Esophagus squamous epithelium (tissue), 5 donors: ENCODE measurements at places on chromosomes 7 and 10.
A peak's percentile ranks its signal among the peaks of the same experiment; 100 is the strongest.

GRCh38 chr10:122221958-122222357 is 49.1 kb upstream of the BTBD16 start:
- DNase-seq: no peak
- H3K27me3 ChIP-seq: no peaks in the 10 kb centered on the region
- H3K27ac ChIP-seq: no peak overlapping the region
- no peaks in the 10 kb centered on the region for H3K36me3 ChIP-seq
- no peaks in the 10 kb centered on the region for H3K4me1 ChIP-seq

- H3K4me1 ChIP-seq: no peaks in the 10 kb centered on the region
- no peak overlapping the region for H3K4me3 ChIP-seq
- DNase-seq: no peak
- H3K27me3 ChIP-seq: no peaks in the 10 kb centered on the region
Measured at GRCh38 chr7:39125846-39126245, 148.1 kb downstream of the POU6F2 start.

DNA sequence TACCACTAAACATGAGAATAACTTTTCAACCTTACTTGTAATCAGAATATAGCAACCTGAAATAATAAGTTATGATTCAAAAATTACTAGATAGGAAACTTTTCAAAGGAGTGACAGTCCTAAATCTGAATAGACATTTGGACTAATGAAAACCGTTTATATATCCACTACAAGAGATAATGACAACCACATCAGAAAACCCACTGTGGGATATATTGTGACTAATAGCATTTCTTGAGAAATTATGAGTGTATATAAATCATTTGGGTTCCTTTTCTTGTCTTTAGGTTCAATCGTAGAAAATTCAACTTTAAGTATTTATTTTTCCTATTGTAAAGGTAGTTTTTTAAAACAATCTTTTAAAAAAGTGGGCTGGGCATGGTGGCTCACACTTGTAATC is 170.2 kb upstream of the PRSS58 start:
- no peaks in the 10 kb centered on the region for H3K27me3 ChIP-seq
- H3K4me3 ChIP-seq: no peak overlapping the region
- no peaks in the 10 kb centered on the region for H3K36me3 ChIP-seq
- no peak overlapping the region for H3K27ac ChIP-seq
- DNase-seq: no peak
- H3K4me1 ChIP-seq: no peaks in the 10 kb centered on the region

DNA sequence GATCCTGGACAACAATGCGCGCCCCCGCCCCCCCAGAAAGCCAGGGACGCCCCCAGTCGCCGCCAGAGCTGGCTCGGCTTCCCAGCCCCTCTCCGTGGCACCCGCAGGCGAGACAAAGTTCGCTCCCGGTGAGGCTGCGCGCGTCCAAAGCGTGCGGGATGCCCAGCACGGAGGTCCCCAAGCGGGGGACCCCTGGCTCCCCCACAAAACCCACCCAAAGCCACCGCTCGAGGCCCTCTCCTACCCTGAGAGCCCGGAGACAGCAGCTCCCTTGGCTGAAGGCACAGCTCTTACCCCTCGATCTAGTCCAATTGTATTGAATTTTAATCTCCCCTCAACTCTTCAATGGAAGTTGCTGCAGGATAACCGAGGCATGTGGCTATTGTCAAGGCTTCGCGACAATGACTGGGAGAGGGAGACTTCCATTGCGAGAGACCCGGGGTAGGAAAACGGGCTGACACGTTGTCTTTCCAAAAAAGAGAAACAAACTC is 305.3 kb downstream of the PRPF18 start:
- H3K4me1 ChIP-seq: peaks cover 7% of the 10 kb centered on the region
- H3K27ac ChIP-seq: peak overlapping the region; percentile 74
- DNase-seq: no peak
- no peaks in the 10 kb centered on the region for H3K36me3 ChIP-seq
- no peaks in the 10 kb centered on the region for H3K27me3 ChIP-seq

GRCh38 chr7:88224601-88225275 is 4.9 kb upstream of the SRI start:
- no peak overlapping the region for H3K27ac ChIP-seq
- no peaks in the 10 kb centered on the region for H3K27me3 ChIP-seq
- H3K4me3 ChIP-seq: no peak overlapping the region
- H3K36me3 ChIP-seq: no peaks in the 10 kb centered on the region
- no peaks in the 10 kb centered on the region for H3K4me1 ChIP-seq

GRCh38 chr7:115293628-115294240 is 371.8 kb downstream of the MDFIC start:
- no peak for DNase-seq
- H3K4me3 ChIP-seq: no peak overlapping the region
- no peaks in the 10 kb centered on the region for H3K27me3 ChIP-seq
- no peak overlapping the region for H3K27ac ChIP-seq

DNA sequence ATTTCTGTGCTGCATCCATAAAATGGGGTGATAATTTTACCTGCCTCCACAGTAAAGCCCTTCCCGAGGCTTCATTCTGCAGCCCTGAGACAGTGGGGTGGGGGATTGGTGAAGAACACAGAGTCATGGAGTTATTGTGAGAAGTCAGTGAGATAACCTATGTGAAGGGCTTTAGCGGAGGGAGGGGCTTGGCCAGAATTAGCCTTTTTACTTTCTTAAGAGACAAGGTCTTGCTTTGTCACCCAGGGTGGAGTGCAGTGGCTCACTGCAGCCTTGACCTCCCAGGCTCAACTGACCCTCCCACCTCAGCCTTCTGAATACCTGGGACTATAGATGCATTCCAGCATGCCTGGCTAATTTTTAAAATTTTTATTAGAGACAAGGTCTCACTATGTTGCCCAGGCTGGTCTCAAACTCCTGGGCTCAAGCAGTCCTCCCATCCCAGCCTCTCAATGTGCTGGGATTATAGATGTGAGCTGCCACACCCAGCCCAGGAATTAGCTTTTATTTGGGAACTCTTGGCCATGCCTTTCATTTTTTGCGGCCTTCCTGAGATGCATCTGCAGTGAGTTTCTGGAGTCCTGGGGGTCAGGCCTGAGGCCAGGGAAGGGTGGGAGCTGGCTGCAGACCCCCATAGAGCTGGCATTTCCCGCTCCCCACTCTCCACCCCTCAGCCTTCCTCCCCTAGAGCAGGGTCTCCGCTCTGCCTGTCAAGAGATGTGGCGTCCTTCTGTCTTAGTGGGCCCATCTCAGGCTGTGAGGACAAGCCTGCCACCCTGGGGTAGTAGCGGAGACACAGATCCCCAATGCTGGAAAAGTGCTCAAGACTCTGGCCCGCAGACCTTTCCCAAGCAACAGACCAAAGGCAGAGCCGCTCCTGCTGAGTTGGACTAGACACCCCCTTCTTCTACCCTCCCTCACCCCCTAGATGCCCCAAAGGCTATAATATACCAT is 77.0 kb downstream of the ZMIZ1 start:
- H3K27me3 ChIP-seq: no peaks in the 10 kb centered on the region
- H3K4me1 ChIP-seq: peaks cover 100% of the 10 kb centered on the region
- peak overlapping the region; percentile 96 for H3K27ac ChIP-seq

- no peaks in the 10 kb centered on the region for H3K36me3 ChIP-seq
- H3K4me3 ChIP-seq: no peak overlapping the region
- H3K27me3 ChIP-seq: no peaks in the 10 kb centered on the region
- no peak overlapping the region for H3K27ac ChIP-seq
Measured at GRCh38 chr7:18834577-18834976, 282.9 kb downstream of the TWIST1 start.

- no peaks in the 10 kb centered on the region for H3K27me3 ChIP-seq
- no peak overlapping the region for H3K4me3 ChIP-seq
- DNase-seq: no peak
- H3K27ac ChIP-seq: no peak overlapping the region
Measured at GRCh38 chr7:104196161-104196560, 11.7 kb downstream of the ORC5 start.

DNA sequence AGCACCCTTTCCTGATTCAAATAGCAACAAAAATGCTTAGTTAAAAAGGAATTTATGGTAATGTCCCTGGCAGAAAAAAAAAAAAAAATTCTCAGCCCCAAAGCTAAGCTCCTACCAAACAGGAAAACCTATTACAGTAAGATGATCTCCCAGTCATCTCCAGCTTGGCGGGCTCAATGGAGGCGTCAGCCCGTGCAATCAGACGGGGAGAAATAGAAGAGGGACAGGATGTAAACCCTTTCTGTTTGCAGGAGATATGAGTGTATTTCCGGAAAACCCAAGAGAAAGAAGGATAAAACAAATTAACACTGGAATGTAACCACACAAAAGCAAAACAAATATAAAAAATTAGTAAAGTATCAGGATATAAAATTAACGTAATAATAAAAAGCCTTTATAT is 242.8 kb downstream of the TCERG1L start:
- H3K27ac ChIP-seq: no peak overlapping the region
- H3K36me3 ChIP-seq: no peaks in the 10 kb centered on the region
- H3K27me3 ChIP-seq: peaks cover 16% of the 10 kb centered on the region
- DNase-seq: no peak
- H3K4me1 ChIP-seq: no peaks in the 10 kb centered on the region

- no peak for DNase-seq
- no peak overlapping the region for H3K27ac ChIP-seq
Measured at GRCh38 chr7:94525923-94526322, 16.3 kb downstream of the CASD1 start.

GRCh38 chr10:2111965-2112364 is 374.6 kb upstream of the ADARB2 start:
- no peak overlapping the region for H3K4me3 ChIP-seq
- DNase-seq: no peak
- no peaks in the 10 kb centered on the region for H3K36me3 ChIP-seq
- H3K27me3 ChIP-seq: no peaks in the 10 kb centered on the region

- no peak overlapping the region for H3K27ac ChIP-seq
- peaks cover 23% of the 10 kb centered on the region for H3K4me1 ChIP-seq
- peaks cover 27% of the 10 kb centered on the region for H3K36me3 ChIP-seq
- no peak for DNase-seq
- no peak overlapping the region for H3K4me3 ChIP-seq
Measured at GRCh38 chr10:125086691-125087090, 73.7 kb downstream of the CTBP2 start.

- H3K4me3 ChIP-seq: no peak overlapping the region
- H3K4me1 ChIP-seq: no peaks in the 10 kb centered on the region
- DNase-seq: no peak
- H3K27me3 ChIP-seq: no peaks in the 10 kb centered on the region
Measured at GRCh38 chr7:136883046-136883445, 14.6 kb downstream of the CHRM2 start.

DNA sequence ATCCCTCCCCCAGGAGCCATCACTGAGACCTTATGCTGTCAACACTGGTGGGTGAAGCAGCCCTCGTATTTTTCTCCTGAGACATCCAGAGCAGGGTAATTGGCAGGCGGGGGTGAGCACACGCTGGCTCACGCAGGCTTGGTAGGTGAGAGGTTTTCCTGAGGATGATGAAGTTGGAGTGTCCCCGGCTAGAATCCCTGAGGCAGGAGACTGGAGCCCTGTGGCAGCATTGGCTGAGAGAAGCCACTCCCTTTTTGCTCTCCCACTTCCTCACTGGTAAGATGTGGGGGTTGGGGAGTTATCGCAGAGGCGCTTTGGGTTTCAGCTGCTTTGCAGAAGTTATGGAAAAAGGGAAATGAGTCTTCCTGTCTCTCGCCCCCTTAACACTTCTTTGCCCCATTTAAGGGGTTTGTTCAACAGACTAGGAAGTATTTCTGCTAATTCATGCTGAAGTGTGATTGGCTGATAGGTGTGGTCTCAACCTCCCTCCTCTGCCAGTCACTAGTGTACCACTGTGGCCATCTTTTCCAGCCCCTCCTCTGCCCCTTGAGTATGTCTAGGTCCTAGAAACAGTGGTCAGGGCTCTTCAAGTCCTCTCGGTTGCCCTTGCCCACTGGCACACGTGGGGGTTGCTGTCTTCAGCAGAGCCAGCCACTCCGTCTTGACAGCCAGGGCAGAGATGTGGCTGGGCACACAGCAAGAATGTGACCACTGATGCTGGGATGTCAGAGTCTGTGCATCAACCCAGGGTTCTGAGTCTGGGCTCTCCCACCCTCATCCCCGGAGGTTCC is 5.7 kb downstream of the ARPC1B start:
- no peaks in the 10 kb centered on the region for H3K27me3 ChIP-seq
- no peaks in the 10 kb centered on the region for H3K36me3 ChIP-seq
- H3K27ac ChIP-seq: peak overlapping the region; percentile 81
- H3K4me3 ChIP-seq: peak overlapping the region; percentile 9
- no peak for DNase-seq
- peaks cover 45% of the 10 kb centered on the region for H3K4me1 ChIP-seq

DNA sequence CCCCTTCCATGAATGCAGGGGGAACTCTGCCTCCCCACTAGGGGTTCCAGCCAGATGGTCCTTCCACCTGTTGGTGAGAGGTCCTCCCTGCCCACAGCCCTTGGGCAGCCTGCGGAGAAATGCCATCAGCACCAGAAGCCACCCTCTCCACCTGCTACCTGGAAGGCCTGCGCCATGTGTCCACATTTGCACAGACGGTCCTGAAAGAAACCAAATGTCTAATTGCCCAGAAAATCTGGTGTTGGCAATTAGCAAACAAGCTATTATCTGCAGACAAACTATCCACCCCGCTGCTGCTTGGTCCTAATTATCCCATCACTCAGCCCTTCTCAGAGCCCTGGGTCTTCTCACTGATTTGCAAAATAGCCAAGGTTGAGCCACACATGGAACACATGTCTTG is 32.3 kb downstream of the HSPA12A start:
- no peaks in the 10 kb centered on the region for H3K36me3 ChIP-seq
- H3K4me1 ChIP-seq: peaks cover 12% of the 10 kb centered on the region
- no peak for DNase-seq

DNA sequence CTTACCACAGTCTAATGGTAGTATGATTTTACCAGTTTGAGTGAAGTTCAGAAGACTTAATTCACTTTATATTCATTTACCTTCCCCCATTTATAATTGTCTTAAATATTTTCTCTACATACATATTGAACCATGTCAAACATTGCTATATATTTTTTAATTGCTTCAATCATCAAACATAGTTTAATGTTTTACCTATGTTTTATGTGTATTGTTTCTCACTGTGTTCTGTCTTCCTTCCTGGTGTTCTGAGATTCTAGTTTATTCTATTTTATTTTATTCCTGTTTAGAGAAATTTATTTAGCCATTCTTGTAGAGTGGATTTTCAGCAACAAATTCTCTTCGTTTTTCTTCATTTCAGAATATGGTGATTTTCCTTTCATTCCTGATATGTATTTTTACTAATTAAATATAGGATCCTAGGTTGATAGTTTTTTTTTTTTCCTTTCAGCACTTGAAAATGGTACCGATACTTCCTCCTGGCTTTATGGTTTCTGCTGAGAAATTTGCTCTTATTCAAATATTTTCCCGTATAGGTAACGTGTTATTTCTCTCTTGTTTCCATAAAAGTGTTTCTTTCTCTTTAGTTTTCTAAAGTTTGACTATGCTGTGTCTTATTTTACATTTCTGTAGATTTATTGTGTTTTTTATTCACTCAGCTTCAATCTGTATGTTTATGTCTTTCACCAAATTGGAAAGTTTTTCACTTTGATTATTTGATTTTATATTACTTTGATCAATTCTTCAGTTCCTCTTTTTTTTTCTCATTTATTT is 201.8 kb upstream of the AGR3 start:
- H3K4me1 ChIP-seq: no peaks in the 10 kb centered on the region
- H3K36me3 ChIP-seq: no peaks in the 10 kb centered on the region
- no peak overlapping the region for H3K4me3 ChIP-seq
- no peak for DNase-seq
- H3K27ac ChIP-seq: no peak overlapping the region
- H3K27me3 ChIP-seq: no peaks in the 10 kb centered on the region

- peaks cover 4% of the 10 kb centered on the region for H3K4me1 ChIP-seq
- no peaks in the 10 kb centered on the region for H3K36me3 ChIP-seq
- no peak for DNase-seq
Measured at GRCh38 chr7:44967571-44968446, 11.0 kb downstream of the MYO1G start.

- no peak overlapping the region for H3K27ac ChIP-seq
- H3K4me3 ChIP-seq: no peak overlapping the region
- no peak for DNase-seq
- H3K27me3 ChIP-seq: no peaks in the 10 kb centered on the region
- no peaks in the 10 kb centered on the region for H3K36me3 ChIP-seq
Measured at GRCh38 chr10:84547616-84548015, 219.2 kb downstream of the CCSER2 start.
